ENCODE measurements at places on chromosomes 3 and 15.

DNA sequence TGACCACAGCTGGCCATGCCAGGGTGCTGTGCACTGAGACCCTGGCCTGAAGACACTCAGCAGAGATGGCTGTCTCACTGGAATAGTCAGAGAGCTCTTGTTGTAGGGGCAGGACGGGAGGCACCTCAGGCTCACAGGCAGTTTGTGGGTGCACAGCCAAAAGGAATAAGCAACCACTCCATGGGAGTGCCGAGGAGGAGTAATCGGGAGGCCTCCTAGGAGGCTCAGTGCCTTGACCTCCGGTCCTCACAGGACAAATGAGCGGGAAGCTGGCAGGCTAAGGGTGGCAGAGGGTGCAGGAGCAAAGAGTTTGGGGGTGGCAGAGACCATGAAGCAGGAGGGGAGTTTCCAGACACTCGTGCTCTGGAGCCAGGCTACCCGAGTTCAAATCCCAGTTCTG lies 81.7 kb downstream of the SMAD6 start:
- no peak for DNase-seq

DNA sequence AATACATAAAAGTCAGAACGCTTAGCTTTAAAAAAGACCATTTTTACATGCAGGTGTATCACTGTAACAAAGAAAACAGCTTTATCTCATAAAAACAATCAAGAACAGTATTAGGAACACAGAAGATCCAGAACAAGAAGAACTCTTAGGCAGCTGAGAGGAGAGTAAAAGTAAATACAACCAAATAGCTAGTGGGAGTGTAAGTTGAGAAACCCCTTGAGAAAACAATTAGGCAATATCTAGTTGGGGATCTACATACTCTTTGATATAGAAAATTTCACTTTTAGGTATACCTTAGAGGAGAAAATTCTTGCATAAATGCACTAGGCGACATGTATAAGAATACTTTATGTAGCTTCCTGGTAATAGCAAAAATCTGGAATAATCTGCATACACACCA lies 7.5 kb downstream of the TMF1 start:
- DNase-seq = no peak

DNA sequence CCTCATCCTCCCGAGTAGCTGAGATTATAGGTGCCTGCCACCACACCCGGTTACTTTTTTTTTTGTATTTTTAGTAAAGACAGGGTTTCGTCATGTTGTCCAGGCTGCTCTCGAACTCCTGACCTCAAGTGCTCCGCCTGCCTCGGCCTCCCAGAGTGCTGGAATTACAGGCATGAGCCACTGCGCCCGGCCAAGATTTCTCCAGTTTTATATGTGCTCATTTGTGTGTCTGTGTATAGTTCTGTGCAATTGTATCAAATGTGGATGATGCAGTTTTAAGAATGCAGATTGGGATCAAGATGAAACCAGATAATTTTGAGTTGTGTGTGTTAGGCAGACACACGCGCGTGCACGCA lies 68.3 kb downstream of the SLCO3A1 start:
- no peak for DNase-seq

DNA sequence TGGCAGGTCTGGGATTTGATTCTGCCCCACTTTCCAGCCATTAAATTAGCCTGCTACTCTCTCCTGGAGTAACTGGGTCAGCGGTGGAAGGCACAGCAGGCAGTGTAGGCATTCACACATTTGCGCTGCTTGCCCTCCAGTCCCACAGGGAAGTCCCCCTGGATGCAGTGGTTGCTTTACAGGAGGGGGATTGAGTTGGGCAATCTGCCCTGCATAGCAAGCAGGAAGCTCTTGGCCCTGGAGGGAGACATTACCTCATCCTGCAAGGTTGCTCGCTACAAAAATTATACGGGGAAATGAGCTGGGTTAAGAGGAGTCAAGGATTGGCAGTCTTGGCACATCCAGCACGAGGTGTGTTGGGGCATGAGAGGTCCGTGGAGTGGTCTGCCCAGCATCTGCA lies 14.8 kb downstream of the MCM2 start:
- DNase-seq = no peak

DNA sequence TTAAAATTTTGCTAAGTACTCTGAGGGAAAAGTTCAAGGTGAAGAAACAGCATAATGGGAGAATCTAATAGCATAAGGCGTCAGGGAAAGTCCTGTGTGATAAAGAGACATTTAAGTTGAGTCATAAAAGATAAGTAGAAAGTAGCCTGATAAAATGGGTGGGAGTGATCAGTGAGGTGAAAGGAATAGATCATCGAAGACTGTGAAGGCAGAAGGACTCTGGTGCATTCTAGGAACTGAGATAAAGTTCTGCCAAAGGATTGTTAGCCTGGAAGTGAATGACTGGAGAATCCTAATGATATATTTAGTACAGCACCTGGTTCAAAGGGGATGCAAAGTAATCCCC lies 149.9 kb downstream of the CFAP20DC start:
- DNase-seq = no peak

DNA sequence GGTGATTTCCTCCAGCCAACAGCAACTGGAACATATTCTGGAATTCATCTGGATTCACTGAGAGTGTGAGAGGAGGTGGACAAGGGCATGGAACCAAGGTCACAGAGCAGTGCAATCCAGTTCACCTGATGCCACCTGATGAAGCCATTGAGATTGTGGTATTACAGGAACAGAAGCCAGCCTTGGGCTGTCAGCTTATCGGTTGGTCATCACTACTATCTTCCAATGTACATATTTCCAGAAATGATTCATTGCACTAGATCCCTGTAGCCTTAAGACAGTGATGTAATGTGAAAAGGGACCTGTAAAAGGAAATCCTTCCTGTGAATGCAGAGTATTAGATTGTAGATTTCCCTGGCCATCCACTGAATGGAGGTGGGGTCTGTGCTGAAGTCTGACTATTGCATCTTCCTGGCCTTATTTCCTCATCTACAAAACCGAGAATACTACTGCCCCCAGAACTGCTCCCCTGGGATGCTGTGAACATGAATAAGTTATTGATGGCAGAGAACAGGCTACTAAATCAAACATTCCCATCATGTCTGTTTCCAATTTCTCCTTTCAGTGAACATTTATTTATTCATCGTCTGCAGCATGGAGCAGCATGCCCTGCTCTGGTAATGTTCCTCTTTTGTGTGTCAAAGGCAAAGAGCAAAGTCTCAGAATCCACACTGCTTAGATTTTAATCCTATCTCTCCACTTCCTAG lies 47.4 kb upstream of the TPM1 start:
- no peak for DNase-seq

GRCh38 chr3:42729404-42730145 lies 27.0 kb upstream of the HHATL start:
- no peak for DNase-seq

DNA sequence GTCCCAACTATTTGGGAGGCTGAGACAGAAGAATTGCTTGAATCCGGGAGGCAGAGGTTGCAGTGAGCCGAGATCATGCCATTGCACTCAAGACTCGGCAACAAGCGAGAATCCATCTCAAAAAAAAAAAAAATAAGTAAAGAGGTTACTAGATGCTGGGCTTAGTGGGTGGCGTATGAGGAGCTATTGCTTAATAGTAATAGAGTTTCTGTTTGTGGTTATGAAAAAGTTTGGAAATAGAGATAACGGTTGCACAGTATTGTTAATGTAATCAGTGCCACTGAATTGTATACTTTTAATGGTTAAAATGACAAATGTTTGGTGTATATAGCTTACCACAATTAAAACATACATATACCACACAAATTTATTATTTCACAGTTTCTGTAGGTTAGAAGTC lies 14.7 kb upstream of the HHATL start:
- no peak for DNase-seq

- DNase-seq = no peak
These were observed 449.6 kb upstream of the TGFBR2 start for GRCh38 chr3:30156586-30157498.
